Sigmoid colon (tissue), 7 donors: ENCODE measurements at places on chromosomes 7 and 10.
A peak's percentile ranks its signal among the peaks of the same experiment; 100 is the strongest.

DNA sequence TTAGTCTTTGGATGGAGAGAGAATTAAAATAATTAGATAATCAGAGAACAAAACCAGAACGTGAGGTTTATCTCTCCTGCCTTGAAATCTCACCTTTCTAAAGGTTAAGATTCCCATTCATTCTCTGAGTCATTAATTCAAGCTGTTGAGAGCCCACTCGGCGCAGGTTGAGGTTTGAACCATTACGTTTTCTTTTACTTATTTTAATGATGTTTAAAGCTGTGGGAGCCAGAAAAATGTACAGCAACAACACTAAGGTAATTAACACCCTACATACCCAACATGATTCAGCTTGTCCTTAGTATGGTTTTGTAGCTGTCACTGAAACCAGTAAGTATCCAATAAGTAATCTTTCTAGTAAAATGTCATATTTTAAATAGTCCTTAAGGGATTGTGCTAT lies 153.0 kb upstream of the ANK3 start:
- H3K27ac ChIP-seq, result no peak overlapping the region
- no peaks in the 10 kb centered on the region for H3K36me3 ChIP-seq
- H3K27me3 ChIP-seq, result no peaks in the 10 kb centered on the region

DNA sequence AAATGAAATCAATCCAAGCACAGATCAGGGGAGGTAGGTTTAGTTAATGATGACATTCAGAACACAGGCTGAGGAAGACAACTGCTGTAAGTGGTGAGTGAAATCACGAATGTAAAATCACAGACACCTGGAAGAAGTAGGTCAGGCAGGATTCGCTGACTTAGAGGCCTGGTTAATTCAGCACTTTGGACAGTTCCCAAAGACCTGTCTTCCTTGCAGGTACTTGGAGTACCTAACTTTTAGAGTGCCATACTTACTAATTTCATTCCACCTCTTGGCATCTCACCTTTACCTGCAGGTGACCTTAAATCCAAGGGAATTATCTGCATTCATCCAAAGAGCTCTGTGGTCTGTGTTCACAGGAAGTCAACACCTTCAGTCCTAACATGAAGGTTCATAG lies 822.3 kb downstream of the PHTF2 start:
- H3K4me1 ChIP-seq, result no peaks in the 10 kb centered on the region
- no peaks in the 10 kb centered on the region for H3K27me3 ChIP-seq
- H3K27ac ChIP-seq, result no peak overlapping the region
- no peaks in the 10 kb centered on the region for H3K36me3 ChIP-seq
- no peak overlapping the region for H3K4me3 ChIP-seq

DNA sequence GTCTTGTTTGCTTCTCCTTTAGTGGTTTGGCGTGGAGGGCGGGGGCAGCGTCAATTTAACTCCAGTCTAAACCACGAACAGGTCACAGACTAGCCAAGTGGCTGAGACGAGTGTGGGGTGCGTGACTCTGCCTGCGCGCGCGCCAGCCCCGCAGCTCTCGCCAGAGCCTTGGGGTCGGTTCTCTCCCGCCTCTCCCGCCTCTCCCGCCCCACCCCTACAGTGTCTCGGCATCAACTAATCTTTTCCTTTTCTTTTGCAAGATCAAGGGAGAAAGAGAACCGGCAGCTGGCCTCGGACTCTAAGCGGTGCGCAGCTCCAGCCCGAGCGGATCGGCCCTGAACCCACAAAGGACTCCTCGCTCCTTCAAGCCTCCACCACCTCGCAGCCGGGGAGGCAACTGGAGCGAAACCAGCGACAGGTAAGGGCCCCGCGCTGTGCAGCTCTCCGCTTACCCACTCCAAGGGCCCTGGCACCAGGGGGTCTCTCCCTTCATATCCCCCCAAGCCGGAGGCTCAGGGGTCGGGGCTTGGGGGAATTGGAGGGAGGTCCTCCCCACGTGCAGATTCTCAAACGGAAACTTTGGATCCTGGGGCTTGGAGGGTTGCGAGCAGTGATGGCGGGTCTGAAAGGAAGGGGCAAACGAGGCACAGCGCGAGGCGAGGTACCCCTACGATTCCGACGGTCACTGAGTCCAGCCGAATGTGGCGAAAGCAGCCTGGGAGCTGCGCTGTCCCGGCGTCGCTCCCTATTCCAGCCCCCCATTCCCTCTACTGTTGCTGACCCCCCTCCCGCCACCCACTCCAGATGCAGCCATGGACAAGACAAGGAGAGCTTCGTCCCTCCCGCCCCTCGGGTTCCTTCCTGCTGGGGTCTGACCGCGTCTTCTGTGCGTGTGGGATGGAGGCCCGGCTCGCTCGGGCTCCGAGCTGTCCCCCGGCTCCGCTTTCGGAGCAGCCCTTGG lies 829 bp downstream of the CHRM2 start:
- H3K4me3 ChIP-seq, result peak overlapping the region; percentile 80
- peaks cover 38% of the 10 kb centered on the region for H3K4me1 ChIP-seq
- no peaks in the 10 kb centered on the region for H3K27me3 ChIP-seq
- H3K36me3 ChIP-seq, result no peaks in the 10 kb centered on the region

- no peak overlapping the region for H3K27ac ChIP-seq
- no peak overlapping the region for H3K4me3 ChIP-seq
- H3K27me3 ChIP-seq, result no peaks in the 10 kb centered on the region
- H3K36me3 ChIP-seq, result peaks cover 41% of the 10 kb centered on the region
- no peak for DNase-seq
Measured at GRCh38 chr10:103100620-103101019, 92.5 kb downstream of the NT5C2 start.

- no peak overlapping the region for H3K4me3 ChIP-seq
- DNase-seq, result no peak
- H3K36me3 ChIP-seq, result no peaks in the 10 kb centered on the region
- H3K27me3 ChIP-seq, result no peaks in the 10 kb centered on the region
- H3K4me1 ChIP-seq, result peaks cover 7% of the 10 kb centered on the region
- no peak overlapping the region for H3K27ac ChIP-seq
Measured at GRCh38 chr10:129871966-129872365, 92.1 kb downstream of the EBF3 start.

DNA sequence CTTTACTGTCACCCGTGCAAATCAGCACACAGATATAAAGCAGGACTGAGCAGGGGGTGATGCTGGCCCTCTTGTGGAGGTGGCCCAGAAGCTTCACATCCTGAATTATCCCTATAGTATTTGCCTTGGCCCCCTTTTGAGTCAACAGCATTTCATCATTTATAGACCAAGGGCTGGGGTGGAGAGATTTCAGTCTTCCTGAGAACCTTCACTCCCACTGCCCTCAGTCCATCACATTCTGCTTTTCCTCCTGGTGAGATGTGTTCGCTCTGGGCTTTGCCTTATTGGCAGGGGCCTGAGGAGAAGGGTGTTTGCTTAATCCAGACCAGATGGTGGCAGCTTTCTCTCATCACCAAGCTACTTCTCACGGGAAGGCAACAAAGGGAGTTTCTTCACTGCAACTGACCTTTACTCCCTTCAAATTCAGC lies 47.7 kb downstream of the NOC3L start:
- peaks cover 17% of the 10 kb centered on the region for H3K4me1 ChIP-seq
- peaks cover 9% of the 10 kb centered on the region for H3K36me3 ChIP-seq
- no peak for DNase-seq
- H3K27me3 ChIP-seq, result no peaks in the 10 kb centered on the region
- H3K4me3 ChIP-seq, result no peak overlapping the region

DNA sequence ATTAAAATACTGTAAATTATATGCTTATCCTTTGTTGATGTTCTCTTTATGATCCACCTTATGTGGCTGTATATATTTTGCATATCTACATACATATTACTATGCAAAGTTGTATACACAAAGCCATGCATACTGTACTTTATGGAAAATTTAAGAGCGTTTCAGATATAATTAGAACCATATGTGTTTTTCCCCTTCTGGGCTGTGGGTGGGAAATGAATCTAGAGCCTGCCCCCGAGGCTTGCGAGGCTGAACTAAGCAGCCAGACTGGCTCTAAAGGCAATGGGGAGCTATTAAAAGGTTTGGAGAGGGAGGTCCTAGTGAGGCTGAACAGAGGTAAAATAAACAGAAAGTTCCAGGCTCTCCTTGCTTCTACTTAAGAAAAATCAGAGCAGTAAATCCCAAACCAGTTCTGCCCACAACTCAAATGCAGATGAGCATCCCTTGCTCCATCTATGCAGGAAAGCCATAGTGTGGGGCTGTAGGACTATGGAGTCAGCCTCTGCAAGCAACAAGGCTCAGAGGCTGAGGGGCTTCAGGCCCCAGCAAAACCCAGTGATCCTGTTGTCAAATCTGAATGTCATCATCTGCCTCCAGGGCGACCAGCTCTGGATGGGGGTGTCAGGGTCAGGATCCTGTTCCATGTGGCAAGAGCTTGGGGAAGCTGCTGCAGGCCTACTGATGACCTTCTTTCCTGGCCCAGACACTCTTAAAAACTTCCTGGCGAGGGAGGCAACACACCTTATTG lies 14.1 kb upstream of the DDIT4 start:
- H3K36me3 ChIP-seq, result no peaks in the 10 kb centered on the region
- no peak overlapping the region for H3K4me3 ChIP-seq
- peaks cover 61% of the 10 kb centered on the region for H3K4me1 ChIP-seq
- H3K27ac ChIP-seq, result peak overlapping the region; percentile 91

GRCh38 chr7:151012911-151013347 lies 11.4 kb downstream of the ATG9B start:
- DNase-seq, result peak; percentile 63
- H3K27ac ChIP-seq, result no peak overlapping the region

DNA sequence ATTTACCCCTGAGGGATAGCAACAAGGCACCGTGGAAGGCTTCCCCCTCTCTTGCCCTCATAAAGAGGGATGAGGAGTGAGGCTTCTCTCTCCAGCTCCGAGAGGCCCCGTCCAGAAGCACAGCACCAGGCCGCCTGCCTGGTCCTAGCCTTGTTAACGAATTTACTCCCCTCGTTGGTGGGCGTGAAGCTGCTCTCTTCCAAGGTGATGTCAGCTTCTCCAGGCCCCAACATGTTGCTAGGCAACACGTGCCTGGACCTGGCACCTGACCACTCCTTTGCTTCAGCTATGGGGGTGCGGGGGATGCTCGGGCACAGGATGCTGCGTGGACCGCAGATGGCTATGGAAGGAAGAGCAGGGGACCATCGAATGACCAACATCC lies 135.2 kb upstream of the MGMT start:
- no peak for DNase-seq
- H3K4me1 ChIP-seq, result no peaks in the 10 kb centered on the region
- H3K27me3 ChIP-seq, result peaks cover 13% of the 10 kb centered on the region
- H3K27ac ChIP-seq, result no peak overlapping the region
- no peak overlapping the region for H3K4me3 ChIP-seq

GRCh38 chr10:74335501-74335900 lies 184.5 kb downstream of the ADK start:
- no peaks in the 10 kb centered on the region for H3K4me1 ChIP-seq
- no peak overlapping the region for H3K27ac ChIP-seq
- no peak for DNase-seq

- DNase-seq, result no peak
- no peaks in the 10 kb centered on the region for H3K36me3 ChIP-seq
- H3K27ac ChIP-seq, result no peak overlapping the region
- H3K4me3 ChIP-seq, result no peak overlapping the region
Measured at GRCh38 chr10:102545265-102545871, 41.6 kb downstream of the SUFU start.

- DNase-seq, result no peak
- H3K27ac ChIP-seq, result no peak overlapping the region
- peaks cover 21% of the 10 kb centered on the region for H3K4me1 ChIP-seq
- no peak overlapping the region for H3K4me3 ChIP-seq
Measured at GRCh38 chr10:113704637-113705343, 25.1 kb downstream of the CASP7 start.

- H3K27me3 ChIP-seq, result no peaks in the 10 kb centered on the region
- peak overlapping the region; percentile 48 for H3K27ac ChIP-seq
- H3K36me3 ChIP-seq, result no peaks in the 10 kb centered on the region
- DNase-seq, result no peak
- H3K4me3 ChIP-seq, result no peak overlapping the region
Measured at GRCh38 chr10:31897506-31897905, 31.1 kb downstream of the ARHGAP12 start.

GRCh38 chr7:33895025-33895804 lies 10.1 kb upstream of the BMPER start:
- H3K36me3 ChIP-seq, result no peaks in the 10 kb centered on the region
- no peaks in the 10 kb centered on the region for H3K27me3 ChIP-seq
- H3K4me1 ChIP-seq, result no peaks in the 10 kb centered on the region
- H3K27ac ChIP-seq, result no peak overlapping the region
- peak; percentile 90 for DNase-seq

DNA sequence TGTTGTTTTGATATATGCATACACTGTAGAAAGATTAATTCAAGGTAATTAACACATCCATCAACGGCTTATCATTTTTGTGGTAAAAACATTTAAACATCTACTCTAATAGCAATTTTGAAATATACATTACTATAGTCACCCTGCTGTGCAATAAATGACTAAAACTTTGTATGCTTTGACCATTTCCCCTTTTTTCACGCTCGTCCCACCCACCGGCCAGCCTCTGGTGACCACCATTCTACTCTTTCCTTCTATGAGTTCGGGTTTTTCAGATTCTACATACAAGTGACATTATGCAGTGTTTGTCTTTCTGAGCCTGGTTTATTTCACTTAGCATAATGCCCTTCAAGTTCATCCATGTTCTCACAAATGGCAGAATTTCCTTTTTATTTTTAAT lies 21.3 kb downstream of the CYCS start:
- no peaks in the 10 kb centered on the region for H3K36me3 ChIP-seq
- H3K27ac ChIP-seq, result no peak overlapping the region
- no peak overlapping the region for H3K4me3 ChIP-seq
- H3K27me3 ChIP-seq, result no peaks in the 10 kb centered on the region
- H3K4me1 ChIP-seq, result no peaks in the 10 kb centered on the region
- DNase-seq, result no peak

GRCh38 chr10:132684164-132684891 lies 101.6 kb downstream of the NKX6-2 start:
- H3K36me3 ChIP-seq, result no peaks in the 10 kb centered on the region
- no peaks in the 10 kb centered on the region for H3K4me1 ChIP-seq
- no peak overlapping the region for H3K4me3 ChIP-seq
- peak; percentile 41 for DNase-seq
- no peaks in the 10 kb centered on the region for H3K27me3 ChIP-seq
- no peak overlapping the region for H3K27ac ChIP-seq

- peak overlapping the region; percentile 24 for H3K27ac ChIP-seq
- H3K36me3 ChIP-seq, result no peaks in the 10 kb centered on the region
- peak overlapping the region; percentile 21 for H3K4me3 ChIP-seq
- H3K4me1 ChIP-seq, result peaks cover 4% of the 10 kb centered on the region
- peak; percentile 67 for DNase-seq
Measured at GRCh38 chr10:110764378-110764777, 107.3 kb upstream of the PDCD4 start.

DNA sequence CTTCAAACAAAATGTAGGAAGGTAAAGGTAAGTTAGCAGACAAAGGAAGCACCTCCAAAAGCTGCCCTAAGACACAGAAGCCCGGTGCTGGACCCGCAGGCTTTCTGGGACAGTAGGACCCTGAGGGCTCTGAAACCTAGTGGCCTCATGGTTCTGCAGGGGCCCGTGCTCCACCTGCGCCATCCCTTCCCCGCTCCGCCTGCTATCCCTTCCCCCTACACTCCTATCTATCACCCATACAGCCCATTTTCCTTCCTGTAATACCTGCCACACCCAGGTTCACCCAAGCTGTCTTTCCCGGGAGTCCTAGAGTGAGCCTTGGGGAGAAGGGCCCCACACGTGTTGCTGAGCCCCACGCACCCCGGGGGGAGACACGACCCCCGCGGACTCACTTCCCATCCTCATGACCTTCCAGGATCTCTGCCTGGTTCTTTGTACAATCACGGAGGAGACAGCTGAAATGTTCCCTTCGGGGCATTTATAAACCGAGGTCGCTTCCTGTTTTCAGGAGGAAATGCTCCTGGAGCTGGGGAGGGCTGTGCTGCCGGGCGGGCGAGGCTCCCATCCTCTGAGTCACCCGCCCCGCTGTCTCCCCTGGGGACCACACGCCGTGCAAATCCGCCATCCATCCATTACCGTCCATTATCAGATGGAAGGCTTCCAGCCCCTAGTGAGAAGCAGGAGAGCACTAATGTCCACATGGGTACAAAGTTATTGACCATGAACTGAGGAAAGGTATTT lies 251.7 kb upstream of the PITRM1 start:
- H3K36me3 ChIP-seq, result no peaks in the 10 kb centered on the region
- peak overlapping the region; percentile 37 for H3K27ac ChIP-seq
- no peak overlapping the region for H3K4me3 ChIP-seq
- DNase-seq, result no peak
- H3K4me1 ChIP-seq, result no peaks in the 10 kb centered on the region
